ENCODE measurements at places on chromosomes 5 and 9.
A peak's percentile ranks its signal among the peaks of the same experiment; 100 is the strongest.

DNA sequence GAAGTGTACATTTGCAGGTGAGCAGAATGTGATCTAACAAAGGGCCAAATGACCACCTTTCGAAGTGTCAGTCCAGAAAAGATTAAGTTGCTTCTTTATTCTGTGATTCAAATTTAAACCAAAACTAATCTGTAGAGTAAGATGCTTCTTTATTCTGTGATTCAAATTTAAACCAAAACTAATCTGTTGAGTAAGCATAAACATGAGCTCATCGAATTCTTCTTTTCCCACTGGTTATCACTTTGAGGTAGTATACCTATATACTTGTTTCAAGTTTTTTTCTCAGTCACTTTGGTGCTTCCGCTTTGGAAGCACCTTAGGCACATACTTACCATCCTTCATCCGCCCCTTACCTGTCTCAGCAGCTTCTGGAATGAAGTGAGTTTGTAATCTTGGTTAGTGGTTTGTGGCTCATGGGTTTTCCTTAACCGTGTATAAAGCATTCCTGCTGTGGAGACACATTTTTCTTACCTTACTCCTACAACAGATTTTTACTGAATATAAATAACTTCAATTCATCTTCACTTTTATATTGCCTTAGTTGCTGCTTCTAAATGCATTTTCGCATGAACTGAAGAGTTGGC, 40.7 kb upstream of the CTXN3 start:
- DNase-seq: no peak

GRCh38 chr5:141681695-141682641, at the start of gene ARAP3:
Gene ARAP3 (minus strand): TSS chr5:141682230. CDS start chr5:141680486, 1,744 bp downstream.
- DNase-seq: peak; percentile 77

DNA sequence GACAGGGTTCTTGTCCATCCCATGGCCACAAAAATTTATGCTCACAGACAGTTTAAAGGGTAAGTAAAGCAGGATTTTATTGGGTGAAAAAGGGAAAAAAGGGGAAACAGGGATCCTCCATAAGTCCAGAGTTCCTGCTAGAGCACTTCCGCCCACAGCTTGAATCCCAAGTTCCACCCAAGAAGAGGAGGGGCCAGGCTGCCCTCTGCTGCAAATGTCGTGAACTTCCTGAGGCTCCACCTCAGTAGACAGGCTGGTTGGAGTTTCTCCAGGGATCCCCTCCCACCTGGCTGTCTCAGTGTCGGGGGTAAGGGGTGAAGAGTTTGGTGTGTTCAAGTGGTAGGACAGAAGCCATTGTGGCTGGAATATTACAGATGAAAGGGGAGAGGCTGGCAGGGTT, 275.0 kb upstream of the SGCD start:
- no peak for DNase-seq

DNA sequence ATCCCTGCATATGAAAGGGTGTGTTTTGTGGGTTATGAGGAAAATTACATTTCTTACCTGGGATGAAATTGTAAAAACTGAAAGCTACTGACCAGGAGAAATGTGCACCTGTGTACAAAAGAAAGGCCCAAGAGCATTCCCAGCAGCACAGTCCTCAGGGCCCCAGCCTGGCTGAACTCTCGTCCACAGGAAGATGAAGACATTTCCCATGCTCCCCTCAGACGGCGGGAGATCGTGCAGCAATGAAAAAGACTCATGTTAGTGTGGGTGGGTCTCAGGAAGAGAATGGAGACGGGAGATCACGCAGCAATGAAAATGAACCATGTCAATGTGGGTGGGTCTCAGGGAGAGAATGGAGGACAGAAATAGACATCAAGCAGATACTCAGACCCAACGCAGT, 12.6 kb upstream of the LCN15 start:
- DNase-seq: no peak

DNA sequence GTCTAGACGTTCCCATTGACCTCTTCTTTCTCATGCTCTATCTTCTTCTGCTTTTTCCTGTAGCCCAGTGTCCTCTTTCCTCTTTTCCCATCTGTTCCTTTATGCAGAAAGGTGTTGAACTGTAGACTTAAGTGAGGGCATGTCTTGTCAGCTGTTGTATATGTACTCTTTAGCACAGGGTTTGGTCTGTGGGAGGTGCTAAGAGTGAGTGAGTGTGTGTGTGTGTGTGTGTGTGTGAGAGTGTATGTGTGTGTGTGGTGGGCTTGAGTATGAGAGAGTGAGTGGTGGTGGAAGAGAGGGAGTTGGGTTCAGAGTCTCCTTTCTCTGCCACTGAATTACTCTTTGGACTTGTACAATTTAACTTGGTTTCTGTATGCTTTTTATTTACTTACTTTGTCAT, 10.3 kb upstream of the ROPN1L start:
- DNase-seq: no peak

DNA sequence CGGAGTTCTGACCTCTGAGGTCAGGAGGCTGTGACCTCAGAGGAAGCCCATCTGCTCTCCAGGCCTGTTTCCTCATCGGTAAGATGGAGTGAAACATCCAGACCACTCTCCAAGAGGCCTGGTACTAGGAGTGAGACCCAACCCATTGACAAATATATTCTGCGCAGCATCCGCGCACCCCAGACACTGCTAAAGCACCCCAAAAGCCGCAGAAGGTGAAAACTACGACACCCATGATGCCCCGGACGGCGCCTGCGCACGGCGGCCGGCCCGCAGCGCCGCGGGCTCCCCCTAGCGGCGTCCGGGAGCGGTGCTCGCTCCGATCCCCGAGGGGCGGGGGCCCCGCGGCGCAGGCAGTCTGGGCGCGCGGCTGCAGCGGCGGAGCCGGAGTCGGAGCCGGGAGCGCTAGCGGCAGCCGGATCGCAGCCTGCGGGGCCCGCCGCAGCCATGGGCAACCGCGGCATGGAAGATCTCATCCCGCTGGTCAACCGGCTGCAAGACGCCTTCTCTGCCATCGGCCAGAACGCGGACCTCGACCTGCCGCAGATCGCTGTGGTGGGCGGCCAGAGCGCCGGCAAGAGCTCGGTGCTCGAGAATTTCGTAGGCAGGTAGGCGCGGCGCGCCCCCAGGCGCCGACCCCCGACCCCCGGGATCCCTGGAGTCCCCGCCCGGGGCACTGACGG, at the start of gene DNM1:
DNM1 (plus strand) TSS at position 356 of the 683 bp plus-strand sequence; CDS start at position 448, 92 bp downstream.
- DNase-seq: peak; percentile 76

DNA sequence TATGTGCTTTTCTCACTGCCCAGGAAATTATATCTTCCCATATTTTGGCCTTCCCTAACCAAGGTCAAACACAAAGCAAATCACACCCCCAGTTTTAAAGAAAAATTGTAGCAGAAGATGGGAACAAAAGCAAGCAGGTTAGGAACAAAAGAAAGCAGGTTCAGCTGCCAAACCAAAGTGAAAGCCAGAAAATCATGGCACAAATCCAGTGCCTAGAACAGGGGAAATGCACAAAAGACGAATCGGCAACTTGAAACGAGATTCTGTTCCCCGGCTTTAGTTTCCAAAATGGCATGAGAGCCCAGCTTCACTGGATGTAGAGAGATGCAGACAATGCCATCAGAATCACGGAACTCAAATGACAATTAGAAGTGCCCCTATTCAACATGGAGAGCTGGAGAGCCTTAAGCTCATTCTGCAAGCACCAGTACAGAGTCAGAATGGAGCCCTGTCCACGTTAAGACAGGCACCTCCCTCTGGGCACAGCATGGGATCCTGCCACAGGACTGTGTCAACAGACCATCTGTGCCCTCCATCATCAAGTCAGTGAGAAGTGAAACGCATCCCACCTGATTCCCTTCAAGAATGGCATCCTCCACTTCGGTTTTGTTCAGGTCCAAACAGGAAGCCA, 13.8 kb downstream of the DNAH5 start:
- DNase-seq: no peak

- no peak for DNase-seq
These were observed 2293.3 kb upstream of the C9orf72 start for GRCh38 chr9:29866556-29866955.

- no peak for DNase-seq
These were observed 4.7 kb upstream of the CPEB4 start for GRCh38 chr5:173883347-173883924.

- no peak for DNase-seq
These were observed 328.0 kb downstream of the PDE4D start for GRCh38 chr5:59565551-59565950.

- no peak for DNase-seq
These were observed 30.7 kb upstream of the CCNB1 start for GRCh38 chr5:69136293-69136692.

- no peak for DNase-seq
These were observed 2.5 kb upstream of the YTHDC2 start for GRCh38 chr5:113510836-113511451.

DNA sequence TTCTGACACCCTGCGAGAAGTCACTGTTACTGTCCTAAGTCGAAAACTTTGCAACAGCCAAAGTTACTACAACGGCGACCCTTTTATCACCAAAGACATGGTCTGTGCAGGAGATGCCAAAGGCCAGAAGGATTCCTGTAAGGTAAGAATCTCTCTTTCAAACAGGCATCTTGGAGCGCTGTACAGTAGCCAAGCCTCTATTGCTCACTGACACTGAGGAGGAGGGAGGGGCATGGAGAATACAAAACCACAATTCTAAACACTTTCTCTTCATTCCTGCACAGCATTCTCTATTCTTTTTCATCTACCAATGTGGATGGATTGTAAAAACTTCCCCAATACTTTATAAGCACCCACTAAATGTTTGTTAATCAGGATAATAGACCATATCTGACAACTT, 7.4 kb downstream of the GZMK start:
- no peak for DNase-seq

DNA sequence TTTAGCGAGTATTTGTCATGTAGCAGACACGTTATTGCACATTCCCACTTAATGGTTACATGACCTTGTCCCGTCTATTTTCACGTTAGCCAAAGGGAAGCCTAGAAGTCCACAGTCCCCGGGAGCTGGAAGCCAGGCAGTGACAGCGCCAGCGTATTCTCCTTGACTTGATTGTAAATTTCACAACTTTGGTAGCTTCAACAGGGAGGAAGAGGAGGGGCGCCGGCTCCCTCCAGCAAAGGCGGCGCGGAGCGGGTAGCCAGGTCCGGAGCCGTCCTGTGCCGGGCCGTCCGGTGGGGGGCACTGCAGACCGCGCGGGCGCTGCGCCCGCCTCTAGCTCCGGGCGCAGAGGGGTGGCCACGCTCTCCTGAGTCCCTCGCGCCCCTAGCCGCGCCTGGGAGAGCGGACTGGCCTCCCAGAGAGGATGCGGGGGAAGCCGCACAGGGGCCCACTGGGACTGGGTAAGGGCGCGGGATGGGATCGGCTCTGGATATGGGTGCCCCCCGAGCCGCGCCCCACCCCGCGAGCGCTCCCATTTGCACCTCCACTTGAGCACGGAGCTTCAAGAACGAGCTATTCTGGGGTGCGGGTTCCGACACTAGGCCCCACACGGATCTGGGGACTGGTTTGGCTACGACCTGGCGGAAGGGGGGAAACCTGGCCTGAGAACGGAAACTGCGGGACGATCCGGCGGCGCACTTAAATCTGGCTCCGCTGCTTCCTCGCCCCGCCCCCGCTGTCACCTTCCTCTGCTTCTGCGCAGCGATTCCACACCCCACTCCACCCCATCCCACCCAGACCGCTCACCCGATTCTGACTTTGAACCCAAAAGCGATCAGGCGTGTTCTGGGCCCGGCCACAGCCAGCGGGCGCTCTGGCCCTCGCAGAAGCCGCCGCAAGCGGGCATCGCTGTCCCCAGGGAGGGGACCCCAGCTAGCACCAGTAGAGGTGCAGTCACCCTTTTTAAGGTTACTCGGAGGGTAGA, 23.8 kb downstream of the KLF4 start:
- peak; percentile 84 for DNase-seq

GRCh38 chr5:129963359-129963758, 59.1 kb downstream of the CHSY3 start:
- no peak for DNase-seq

DNA sequence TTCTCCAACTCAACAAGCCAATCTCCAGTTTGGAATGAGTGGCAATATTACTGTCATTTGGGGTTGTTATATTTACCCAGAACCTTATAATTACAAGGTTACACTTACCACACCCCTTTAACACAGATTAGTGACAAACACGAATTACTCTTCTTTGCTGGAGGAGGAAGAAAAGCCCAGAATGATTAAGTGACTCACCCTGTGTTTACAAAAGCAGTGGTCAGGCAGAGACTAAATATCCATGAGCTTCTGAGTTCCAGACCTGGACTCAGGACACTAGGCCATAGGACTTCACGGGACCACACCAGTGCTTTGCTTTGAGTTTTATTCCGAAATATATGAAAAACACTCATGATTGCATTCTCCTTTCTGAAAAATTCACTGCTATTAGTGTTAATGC, 370.8 kb downstream of the TLE1 start:
- no peak for DNase-seq

DNA sequence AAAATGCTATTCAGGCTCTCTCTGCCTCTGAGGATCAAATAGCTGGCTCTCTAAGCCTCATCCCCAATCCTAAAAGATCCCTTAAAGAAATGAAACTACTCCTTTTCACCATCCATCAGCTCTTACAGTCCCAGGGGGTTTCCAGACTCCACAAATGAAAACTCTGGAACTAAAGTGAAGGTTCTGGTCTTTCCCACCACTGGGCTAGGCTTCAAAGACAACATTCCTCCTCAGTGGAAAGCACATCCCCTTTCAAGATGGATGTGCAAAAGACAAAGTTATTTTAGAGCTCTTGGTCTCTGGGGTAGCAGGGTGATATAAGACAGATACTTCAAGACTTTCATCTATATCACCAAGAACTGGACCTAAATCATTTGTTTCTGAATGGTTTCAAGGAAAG, 106.9 kb downstream of the DCP2 start:
- no peak for DNase-seq

DNA sequence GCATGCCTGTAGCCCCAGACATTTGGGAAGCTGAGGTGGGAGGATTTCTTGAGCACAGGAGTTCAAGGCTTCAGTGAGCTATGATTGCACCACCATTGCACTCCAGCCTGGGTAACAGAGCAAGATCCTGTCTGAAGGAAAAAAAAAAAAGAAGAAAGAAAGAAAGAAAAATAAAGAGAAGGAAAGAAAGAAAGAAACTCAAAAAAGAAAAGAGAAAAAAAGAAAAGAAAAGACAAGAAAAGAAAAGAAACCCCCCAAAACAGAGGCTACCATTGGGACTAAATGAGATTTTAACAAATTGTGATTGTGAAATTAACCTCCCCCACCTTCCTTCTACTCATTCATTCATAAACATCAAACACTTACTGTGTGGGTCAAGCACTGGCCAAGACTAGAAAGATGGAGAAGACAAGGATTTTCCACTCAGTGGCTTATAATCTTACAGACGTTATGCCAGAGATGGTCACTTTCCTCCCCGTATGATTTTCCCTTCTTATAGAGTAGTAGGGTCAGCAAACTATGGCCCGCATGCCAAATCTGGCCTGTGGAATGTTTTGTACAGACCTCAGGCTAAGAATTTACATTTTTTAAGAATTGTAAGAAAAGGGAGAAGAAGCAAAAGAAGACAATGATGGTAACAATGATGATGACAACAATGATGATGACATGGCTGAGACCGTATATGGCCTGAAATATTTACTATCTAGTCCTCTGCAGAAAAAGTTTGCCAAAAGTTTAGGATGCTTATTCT, 1.1 kb upstream of the FYB1 start:
- DNase-seq: no peak

GRCh38 chr9:115099901-115100300, 18.1 kb downstream of the TNC start:
- DNase-seq: no peak
